ENCODE measurements at places on chromosomes 11 and 22. TPM values are rescaled to one million over a fixed set of nuclear protein-coding genes. Genes with fewer than 3 reads are reported as not detected.

DNA sequence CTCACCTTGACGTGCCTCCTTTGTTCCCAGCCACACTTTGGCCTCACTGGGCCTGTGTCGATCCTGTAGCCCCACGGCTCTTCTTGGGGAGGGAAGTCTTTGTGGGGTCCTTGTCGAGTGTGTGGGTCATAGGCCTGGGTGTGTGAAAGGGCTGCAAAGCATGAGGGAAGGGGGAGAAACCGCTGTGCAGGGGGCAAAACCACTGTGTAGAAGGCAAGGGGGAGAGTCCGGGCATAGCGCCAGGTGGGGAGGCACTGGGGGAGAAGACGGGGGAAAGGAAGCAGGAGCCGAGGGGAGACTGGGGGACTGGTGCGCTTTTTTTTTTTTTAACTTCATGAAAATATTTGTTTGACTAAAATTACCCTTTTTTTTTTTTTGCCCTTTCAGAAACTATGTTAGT lies 65.1 kb upstream of the RASD2 start:
- DNase-seq: no peak

DNA sequence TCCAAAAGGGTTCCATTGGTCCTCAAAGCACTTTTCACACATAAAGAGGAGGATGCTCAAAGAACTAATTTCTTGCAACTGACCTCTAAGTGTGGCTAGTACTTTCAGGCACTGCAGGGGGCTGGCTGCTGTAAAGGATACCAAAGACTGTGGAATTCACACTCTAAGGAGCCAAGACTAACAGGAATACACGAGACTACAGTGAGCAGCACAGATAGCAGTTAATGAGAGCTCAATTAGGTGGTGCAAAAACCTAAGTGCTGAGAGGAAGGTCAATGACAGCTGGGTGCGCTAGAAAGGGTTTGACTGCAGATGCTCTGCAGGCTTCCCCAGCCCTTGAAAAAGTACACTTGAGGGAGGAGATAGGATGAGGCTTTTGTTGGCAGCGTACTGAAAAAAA lies 124.3 kb upstream of the NTM start:
- DNase-seq: no peak

- DNase-seq: no peak
Observed at GRCh38 chr22:19666673-19667593, 47.4 kb upstream of the SEPTIN5 start.

- DNase-seq: no peak
Observed at GRCh38 chr22:44400763-44401060, 88.0 kb upstream of the SHISAL1 start.

The CD248 gene
- 16.8 TPM for total RNA-seq

The BIRC3 gene
- total RNA-seq: 3.7 TPM

DNA sequence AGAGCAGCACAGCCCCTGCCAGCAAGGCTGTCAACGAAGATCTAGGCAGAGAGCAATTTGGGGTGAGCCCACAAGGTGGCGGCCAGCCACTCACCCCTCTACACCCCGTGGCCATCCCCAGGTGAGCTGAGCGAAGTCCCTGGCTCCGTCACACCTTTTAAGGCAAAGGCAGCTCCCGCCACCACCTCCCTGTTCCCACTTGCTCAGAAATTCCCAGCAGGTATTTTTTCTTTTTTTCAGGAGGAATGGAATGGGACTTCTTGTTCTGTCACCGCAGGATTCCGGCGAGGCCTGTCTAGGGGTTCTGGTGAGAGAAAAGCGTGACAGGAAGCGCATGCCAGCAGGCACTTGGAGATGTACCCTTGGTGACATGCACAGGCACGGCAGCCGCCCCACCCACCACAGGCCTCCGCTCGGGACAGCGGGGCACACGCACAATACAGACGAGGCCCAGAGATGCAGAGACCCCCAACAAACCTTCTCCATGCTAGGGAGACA lies 10.0 kb downstream of the RPL3 start:
- DNase-seq: no peak

- DNase-seq: no peak
Observed at GRCh38 chr22:33409079-33409478, 350.9 kb upstream of the SYN3 start.

The TSPAN32 gene
- not detected for total RNA-seq

The PGA4 gene
- total RNA-seq: 1.0 TPM

The TRIM49 gene
- total RNA-seq: not detected

GRCh38 chr11:33706966-33707365 lies 6.3 kb upstream of the C11orf91 start:
- DNase-seq: no peak

The MS4A3 gene
- not detected for total RNA-seq

DNA sequence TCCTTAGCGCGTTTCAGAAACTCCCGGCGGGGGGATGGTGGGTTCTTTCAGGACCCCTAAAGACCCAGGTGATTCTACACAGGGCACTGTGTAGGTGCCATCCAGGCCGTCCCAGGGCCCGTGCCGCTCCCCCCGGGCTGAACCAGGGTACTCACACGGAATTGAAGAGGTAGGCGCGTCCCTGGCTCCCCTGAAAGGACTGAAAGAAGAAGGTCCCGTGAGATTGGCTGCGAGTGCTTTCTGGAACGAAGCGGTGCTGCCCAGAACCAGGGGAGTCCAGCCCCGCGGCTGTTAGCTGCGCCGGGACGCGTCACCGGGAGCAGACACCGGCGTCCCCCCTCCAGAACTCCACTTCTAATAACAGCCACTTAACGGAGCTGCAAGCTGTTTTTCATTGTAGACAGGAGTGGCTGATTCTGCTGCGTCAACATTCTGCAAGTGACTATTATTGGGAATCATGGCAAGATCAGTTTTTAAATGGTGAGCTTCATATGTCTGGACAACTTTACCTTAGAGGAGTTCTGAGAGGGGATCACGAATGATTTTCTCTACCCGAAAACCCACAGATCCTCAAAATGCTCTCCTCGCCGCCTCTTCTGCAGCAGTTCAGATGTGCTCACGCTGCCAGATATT lies 31.8 kb downstream of the YPEL1 start:
- no peak for DNase-seq

GRCh38 chr11:131977854-131978253 lies 607.4 kb downstream of the NTM start:
- DNase-seq: no peak

The HTR3B gene
- total RNA-seq: not detected

DNA sequence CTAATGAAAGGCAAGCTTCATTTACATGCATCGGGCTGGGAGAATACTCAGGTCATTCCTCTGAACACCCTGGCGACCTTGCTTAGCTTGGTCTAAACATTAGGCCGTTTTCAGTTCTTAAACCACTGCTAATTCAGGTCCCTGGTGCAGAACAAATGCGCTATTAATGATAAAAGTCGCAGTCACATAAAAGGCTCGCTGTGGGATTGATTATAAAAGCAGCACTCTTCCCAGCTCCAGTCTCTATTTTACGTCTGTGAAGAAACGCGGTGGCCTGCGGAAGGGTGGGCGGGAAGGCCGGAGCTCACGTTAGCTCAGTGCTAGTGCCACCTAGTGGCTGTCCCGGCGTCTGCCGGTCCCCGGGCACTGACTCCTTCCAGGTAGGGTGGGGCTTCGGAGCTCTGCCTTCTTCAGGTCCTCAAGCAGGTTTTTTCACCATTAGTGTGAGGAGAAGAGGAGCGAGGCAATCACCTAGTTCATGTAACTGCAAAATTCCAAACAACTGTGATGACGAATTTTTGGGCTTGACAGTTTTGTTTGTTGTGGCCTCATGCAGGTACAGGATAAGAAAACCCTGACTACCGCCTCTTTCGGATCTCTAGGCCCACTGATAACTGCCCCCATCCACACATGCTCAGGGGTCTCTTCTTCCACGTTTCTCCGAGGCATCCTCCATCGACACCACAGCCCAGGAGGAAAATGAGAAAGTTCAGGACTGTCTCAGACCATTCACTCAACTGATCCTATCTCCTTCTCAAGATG lies 66.5 kb upstream of the CLMP start:
- DNase-seq: peak; percentile 90

GRCh38 chr22:32576553-32577253 lies 102.1 kb downstream of the FBXO7 start:
- DNase-seq: no peak

All from adrenal gland (tissue), 19 donors.